ENCODE measurements at places on chromosomes 13 and 19.

- no peak for DNase-seq
These were observed 9.3 kb downstream of the MAP3K10 start for GRCh38 chr19:40200341-40201099.

GRCh38 chr13:83895994-83896580, 13.8 kb upstream of the SLITRK1 start:
- DNase-seq, result no peak

GRCh38 chr13:74299721-74300120, 165.5 kb upstream of the KLF12 start:
- DNase-seq, result no peak

DNA sequence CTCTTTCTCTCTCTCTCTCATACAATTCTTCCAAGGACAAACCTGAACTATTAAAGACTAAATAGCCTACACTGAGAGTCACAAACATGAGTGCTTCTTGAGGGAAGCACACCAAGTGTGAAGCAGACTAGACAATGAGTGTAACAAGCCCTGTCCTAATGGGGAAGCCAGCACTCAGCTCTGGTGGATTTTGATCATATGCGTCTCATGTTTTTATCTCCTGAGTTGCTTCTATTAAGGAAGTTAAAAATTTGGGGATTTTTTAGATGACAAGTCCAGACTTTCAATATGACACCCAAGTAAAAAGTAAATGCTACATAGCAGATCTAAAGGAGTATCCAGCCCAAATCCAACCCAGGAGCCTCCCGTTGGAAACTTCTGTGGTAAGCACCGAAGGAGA, 437.8 kb downstream of the RFC3 start:
- no peak for DNase-seq

GRCh38 chr13:23386533-23386932, 47.0 kb downstream of the SACS start:
- DNase-seq, result no peak

DNA sequence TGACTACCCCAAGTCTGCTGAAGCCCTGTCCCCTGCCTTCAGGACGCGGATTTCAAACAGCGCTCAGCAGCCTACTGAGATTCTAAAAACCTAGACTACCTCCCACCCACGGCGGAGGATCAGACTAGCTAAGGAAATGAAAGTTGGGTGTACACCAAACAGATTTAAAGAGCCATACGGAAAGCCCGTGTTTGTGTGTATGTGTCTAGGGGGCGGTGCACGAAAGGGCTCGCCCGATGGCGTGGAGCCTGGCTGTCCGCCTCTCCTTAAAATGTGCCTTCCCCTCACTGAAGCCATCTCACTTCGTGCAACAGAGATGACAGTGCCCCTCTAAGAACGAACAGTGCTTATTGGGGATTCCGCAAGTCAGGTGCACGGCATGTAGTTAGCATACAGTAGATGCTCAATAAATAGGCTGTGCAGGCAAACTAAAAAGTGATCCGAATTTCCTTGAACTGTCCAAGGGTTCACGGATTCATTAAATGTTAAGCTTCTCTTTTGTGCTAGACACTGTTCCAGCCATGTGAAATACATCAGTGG, 639 bp downstream of the LENG1 start:
- no peak for DNase-seq
